ENCODE measurements at places on chromosomes 1 and 21.
A peak's percentile ranks its signal among the peaks of the same experiment; 100 is the strongest.

DNA sequence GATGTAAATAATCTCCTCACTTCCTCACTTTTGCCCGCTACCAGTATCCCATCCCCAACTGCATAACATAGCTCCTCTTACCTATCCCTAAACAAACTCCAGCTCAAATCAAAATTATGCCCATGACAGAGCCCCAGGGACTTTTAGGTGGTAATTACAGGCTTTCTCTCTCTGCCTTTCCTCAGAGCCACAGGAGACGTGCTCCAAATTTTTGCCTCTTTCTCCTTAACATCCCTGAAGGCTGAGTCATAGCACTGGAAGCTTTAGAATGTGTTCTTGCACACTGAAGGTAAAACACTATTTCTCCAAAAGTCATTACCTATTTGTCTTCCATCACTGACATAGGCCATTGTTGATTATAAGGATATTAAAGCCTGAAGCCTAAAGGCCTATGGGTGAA is 263.5 kb upstream of the PLD5 start:
- DNase-seq: no peak

- no peak for DNase-seq
Observed at GRCh38 chr1:68314151-68314780, 81.9 kb upstream of the WLS start.

- DNase-seq: no peak
Observed at GRCh38 chr1:239537795-239538194, 151.4 kb downstream of the CHRM3 start.

DNA sequence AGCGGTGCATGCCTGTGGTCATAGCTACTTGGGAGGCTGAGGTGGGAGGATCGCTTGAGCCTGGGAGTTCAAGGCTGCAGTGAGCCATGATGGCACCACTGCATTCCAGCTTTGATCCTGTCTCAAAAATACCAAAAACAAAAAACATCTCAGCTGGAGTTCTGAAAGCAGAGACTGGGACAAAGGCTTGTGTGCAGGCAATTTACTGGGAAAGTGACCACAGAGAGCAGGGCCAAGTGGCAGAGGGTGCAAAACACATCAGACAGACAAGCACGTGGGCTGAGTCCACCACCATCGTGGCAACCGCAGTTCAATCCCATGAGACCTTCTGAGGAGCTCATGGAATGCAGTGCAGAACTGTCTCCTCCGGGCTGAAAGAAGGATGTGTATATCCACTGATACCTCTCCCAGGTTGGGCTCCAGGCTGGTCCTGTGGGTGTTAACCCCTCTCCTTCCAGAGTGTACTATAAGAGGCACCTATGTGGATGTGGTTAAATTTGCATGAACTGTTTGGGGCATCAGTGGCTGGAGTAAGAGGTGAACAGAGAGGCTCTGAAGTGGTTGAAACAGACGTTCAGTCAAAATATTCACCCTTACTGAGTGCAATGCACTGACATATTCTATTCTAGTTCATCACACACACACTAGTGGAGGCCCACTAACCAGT is 10.8 kb downstream of the PIGP start:
- no peak for DNase-seq

DNA sequence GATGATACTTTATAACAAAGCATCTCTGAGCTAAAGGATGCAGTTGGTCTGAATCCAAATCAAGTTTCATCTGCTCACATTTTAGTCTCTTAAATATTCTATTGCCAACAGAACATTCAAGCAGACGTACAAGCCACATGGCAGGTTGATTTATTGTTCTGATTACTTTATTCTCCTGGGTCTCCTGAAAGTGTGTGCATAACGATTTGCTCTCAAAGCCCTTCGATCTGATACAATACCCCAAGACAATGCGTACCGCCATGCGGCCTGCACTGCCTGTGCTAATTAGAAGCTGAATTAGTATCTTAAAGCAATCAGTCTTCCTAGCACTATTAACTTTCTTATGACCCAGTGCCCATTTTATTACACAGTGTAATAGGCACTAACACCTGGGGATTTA is 56.9 kb downstream of the FHAD1 start:
- DNase-seq: no peak

DNA sequence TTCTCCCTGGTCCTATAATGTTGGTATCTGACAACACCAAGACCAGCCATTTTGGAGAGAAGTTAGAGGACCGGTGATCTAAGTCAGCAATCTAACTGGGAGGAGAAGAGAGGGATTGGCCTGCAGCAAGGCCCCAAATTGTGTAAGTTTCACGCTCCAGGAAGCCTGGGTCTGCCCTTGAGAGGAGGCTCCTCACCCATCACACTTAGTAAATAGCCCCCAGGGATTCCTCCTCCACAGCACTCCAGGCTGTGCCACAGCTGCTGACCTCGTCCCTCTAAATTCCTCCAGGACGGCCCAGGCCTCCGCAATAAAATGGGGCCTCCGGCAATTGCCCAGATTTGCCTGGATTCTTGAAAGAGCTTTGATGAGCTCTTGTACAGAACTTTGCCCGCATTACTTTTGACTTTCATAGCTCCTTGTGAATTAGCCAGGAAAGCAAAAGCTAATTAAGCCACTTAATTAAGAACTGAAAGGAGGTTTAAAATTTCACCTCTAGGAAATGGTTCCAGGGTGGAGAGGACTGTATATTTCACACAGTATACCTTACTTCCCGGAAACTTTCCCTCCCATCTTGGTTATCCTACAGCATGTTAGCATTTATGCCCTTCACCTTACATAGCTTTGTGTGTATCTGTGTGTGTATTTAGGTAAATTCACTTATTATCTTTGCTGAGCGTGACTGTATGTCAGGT is 90.5 kb downstream of the LAMC2 start:
- DNase-seq: no peak

- DNase-seq: no peak
Observed at GRCh38 chr1:110019770-110020169, 14.7 kb upstream of the STRIP1 start.

GRCh38 chr1:39832294-39832693 is 43.6 kb upstream of the BMP8B start:
- no peak for DNase-seq

GRCh38 chr1:98203466-98203865 is 282.6 kb upstream of the DPYD start:
- no peak for DNase-seq

GRCh38 chr21:45572231-45572630 is 30.0 kb upstream of the SLC19A1 start:
- DNase-seq: no peak

DNA sequence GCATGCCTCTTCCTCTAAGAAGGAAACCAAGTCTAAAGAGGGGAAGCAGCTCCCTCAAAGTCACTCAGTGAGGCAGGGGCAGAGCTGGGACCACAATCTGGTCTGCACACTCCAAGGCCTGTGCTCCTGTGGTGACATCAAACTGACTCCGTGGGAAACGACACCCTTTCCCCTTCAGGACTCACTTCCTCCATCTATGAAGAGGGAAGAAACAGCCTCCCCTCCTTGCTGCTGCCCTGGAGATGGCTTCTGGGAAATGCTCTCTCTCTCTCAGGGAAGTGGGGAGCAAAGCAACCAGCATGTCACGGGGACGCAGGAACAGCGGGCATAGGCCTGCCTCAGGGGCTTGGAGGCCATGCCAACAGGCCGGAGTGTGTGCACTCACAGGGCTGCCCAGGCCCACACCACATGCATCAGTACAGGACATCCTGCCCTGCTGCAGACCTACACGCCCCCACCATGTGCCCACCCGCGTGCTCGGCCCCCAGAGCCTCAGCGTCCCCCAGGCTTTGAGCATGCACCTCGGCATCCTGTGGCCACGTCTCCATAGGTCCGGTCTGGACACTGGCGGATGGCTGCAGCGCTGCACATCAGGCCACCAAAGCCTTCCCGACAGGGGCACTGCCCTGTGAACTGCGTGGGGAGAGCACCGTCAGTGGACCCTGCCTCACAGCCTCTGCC is 25.7 kb downstream of the LAMB3 start:
- DNase-seq: no peak

DNA sequence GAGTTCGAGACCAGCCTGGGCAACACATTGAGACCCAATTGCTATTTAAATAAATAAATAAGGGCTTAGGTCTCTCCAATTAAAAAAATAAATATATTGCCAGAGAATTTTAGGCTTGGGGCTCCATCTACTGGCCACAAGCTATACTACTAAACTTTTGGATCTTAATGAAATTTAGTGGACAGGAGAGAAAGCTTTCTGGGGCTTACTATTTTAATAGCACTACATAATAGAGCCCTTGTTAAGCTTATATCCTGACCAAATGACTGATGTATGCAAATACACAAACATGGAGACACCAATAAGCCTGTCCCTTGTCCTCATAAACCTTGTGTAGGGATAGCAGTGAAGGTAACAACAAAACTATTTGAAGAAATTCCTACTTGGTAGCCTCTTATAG is 18.4 kb downstream of the CCT3 start:
- no peak for DNase-seq

DNA sequence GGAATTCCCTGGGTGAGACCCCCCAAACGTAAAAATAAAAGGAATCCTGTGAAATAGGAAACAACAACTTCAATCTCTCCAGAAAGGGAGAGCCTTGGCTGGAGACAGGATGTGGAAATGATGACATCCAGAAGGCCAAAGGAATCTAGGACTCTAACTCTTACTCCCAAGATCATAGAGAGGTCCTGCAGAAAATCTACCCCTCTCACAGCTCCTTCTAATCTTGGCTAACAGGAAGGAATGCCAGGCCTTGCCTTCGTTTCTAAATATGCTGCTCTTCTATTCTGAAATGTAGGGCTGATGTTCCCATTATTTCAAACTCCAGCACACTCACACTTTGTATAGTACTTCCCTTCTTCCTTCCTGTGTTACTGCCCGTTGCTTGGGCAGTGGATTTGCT is 40.7 kb downstream of the ARHGEF11 start:
- DNase-seq: no peak

- DNase-seq: no peak
Observed at GRCh38 chr1:230641346-230641745, 935 bp upstream of the COG2 start.

DNA sequence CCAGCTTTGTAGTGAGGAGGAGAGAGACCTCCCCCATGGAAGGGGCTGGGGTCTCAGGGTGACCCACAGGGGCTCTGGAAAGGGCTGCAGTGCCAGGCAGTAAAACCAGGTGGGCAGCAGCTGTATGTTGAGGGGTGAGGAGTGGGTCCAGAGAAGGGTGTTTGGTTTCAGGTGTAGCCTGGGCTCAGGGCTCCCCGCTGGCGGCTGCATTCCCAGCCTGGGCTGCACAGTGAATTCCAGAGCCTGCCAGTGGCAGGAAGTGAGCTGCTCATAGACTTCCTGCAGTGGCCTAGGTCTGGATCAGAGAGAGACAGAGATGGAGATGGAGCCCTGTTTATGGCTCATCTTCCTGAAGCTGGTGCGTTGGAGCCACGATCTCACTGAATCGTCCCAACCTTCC is 356.4 kb downstream of the PTPRU start:
- no peak for DNase-seq

DNA sequence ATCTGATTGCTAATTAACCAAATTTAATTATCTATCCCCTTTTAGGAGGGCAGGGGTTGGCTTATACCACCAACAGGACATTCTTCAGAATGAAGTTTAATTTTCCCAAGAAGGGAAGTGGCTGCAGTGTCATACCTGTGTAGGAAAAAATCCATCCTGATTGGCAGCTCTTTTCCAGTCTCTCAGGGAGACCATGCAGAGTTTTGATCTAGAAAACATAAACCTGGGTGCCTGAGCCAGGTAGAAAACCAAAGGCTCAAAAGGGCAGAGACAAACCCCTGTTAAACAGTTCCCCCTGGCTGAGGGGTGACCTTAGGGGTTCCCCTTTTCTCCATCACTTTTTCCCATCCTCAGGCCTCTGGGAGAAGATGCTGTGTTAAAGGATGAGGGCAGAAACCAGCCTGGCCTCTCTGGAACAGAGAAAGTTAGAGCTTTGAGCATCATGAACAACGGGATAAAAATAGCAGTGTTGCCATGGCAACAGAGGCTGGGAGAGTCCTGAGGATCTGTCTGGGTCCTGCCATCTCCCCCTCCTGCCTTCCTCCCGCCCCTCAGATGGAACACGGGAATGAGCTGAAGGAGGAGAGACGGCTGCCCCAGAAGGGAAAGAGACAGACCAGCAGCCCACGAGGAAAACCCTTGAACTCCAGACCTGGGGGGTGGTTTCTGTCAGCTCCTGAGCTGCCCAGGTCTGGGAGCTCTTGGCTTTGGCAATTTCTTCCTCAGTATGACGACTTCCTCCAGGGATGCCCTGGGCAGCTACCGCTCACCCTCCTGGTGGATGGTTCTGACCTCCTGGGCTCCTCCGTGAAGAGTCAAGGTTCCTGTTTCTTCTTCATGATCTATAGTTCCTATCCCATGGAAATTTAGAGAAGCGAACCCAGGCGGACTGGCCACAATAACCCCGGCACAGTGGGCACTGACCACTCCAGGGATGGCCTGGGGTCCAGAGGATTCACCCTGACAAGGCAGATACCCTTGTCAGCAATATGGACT is 14.0 kb upstream of the LEMD1 start:
- DNase-seq: no peak

DNA sequence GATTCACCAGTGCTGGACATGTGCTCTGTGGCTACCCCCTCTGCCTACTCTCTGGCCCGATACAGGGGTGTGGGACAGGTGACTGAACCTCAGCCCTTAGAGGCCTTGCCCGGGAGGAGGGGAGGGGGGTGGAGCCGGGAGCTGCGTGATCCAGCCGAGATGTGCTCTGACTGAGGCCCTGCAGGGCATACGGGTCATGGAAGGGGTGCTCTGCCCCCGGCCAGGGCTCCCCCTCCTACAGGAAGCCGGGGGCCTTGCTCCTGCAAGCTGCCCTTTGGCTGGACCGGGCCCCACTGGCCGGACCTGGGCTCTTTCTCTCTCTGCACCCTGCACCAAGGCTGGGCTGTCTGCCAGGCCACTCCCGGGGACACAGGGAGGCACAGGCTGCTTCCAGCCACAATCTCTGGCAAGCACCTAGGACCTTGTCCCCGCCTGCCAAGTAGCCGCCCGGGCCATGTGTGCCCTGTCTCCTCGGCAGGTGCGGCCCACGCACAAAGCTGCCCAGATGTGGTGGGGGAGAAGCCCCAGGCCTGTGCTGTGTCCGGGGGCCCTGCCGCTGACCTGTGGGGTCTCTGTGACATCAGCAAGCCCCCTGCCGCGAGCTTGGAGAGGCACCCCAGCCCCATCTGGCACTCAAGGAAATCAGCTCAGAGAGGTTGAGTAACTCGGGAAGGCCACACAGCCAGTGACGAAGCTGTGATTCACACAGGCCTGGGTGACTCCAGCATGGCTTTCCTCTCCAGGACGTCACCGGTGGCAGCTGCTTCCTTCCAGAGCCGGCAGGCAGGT is 1.5 kb downstream of the SCNN1D start:
- DNase-seq: no peak

- DNase-seq: peak; percentile 33
Observed at GRCh38 chr21:36422279-36423098, 37.3 kb downstream of the CHAF1B start.

GRCh38 chr1:218342091-218342490 is 3.0 kb upstream of the TGFB2 start:
- no peak for DNase-seq

All from LoVo (cell line).